SW 1271 (cell line): ENCODE measurements at places on chromosomes 16 and 17.

- peak; percentile 57 for DNase-seq
These were observed 40.3 kb upstream of the TNRC6A start for GRCh38 chr16:24689128-24689527.

DNA sequence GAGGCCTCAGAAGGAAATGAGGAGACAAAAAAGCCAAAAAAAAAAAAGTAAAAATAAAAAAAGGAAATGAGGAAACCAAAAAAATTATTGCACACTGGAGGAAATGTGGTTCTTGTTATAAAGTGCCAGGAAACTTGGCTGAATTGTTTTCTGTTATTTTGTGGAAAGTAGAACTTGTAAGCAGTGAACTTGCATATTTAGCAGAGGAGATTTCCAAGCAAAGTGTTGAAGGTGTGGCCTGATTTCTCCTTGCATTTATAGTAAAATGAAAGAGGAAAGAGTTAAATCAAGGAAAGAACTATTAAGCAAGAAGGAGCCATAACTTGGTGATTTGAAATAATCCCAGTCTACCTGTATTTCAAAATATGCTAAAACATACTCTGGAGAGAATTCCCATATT is 34.1 kb upstream of the CPPED1 start:
- no peak for DNase-seq

GRCh38 chr17:21218101-21218500 is 4.1 kb upstream of the TMEM11 start:
- DNase-seq = peak; percentile 28

DNA sequence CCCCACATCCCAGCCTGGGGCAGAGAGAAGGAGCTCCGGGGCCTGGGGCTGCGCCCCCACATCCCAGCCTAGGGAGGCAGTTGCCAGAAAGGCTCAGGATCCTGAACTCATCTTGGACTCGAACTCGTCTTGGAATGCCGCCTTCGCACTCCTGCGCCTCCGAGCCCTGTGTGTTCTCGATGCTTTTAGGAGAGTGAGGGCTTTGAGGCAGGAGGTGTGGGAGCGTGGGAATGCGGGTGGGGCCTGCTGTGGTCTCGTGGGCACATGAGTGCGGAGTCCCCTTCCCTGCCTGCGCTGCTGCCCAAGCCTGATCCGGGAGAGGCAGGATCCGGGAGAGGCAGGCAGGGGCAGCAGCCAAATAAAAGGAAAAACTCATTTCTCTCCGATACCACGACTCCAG is 1.2 kb downstream of the BHLHA9 start:
- DNase-seq = no peak

DNA sequence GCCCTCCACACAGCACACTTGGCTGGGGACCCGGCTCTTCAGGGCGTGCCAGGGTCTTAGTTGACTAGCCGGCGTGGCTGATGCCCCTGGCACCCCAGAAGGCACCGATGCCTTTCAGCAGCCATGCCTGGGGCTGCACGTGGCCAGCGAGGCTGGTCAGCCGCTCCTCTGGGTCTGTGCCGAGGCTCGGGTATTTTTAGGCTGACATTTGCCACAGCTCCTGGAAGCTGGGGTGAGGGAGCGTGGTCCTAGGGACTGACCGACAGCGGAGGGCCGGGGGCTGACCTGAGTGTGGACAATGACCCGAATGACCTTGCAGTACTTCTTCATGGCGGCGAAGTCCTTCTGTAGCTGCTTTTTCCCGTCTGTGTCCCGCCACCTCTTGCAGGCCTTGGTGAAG is 3.9 kb downstream of the RPL3L start:
- no peak for DNase-seq

GRCh38 chr17:2929881-2930533 is 133.4 kb downstream of the OR1D5 start:
- DNase-seq = no peak

- DNase-seq = no peak
These were observed 29.4 kb downstream of the KATNIP start for GRCh38 chr16:27579087-27579980.

GRCh38 chr17:9529033-9529700 is 46.5 kb downstream of the STX8 start:
- peak; percentile 22 for DNase-seq

DNA sequence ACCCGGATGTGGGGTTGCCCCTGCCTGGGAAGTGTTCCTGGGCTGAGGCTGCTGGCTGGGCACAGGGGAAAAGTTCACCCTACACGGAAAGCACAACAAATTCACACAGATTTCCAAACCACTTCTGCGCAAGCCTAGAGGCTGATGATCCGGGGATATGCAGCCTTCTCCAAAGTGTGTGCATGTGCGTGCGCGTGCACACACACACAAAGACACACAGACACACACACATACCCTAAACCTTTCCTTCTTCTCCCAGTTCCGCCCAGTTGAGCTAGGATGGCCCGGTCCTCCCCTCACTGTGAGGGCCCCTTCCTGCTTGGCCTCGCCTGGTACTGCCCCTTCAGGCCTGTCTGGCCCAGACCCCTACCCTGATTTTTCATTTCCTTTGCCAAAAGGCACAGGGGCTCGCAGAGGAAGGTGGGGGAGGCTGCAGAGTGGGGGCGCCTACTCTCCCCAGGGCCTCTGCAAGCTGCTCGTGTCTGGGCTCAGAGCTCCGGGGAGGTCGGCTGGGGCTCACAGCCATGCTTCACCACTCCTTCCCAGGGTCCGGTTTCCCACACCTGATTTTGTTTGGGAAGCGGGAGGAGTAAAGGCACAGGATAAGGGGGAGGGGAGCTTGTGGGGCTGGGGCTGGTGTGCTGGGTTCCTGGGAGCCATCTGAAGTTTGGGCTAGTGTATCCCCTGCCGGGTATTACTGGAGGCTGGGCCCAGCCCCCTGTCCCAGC is 144.7 kb downstream of the ENGASE start:
- DNase-seq = no peak

GRCh38 chr17:44043272-44043696 is 23.2 kb downstream of the LSM12 start:
- no peak for DNase-seq

GRCh38 chr16:78915811-78916345 is 684.7 kb downstream of the MAF start:
- DNase-seq = no peak

- no peak for DNase-seq
These were observed 9.7 kb downstream of the ZNF19 start for GRCh38 chr16:71479420-71479819.
